Activated gamma-delta T cell treated with Interleukin-2 at 50 U/mL for 16 hours (primary cell): ENCODE measurements at places on chromosomes 13 and 19.
A peak's percentile ranks its signal among the peaks of the same experiment; 100 is the strongest.

- no peak for DNase-seq
These were observed 2166.4 kb downstream of the PCDH9 start for GRCh38 chr13:65063753-65064152.

GRCh38 chr19:28710278-28710677 lies 502.7 kb downstream of the UQCRFS1 start:
- no peak for DNase-seq

DNA sequence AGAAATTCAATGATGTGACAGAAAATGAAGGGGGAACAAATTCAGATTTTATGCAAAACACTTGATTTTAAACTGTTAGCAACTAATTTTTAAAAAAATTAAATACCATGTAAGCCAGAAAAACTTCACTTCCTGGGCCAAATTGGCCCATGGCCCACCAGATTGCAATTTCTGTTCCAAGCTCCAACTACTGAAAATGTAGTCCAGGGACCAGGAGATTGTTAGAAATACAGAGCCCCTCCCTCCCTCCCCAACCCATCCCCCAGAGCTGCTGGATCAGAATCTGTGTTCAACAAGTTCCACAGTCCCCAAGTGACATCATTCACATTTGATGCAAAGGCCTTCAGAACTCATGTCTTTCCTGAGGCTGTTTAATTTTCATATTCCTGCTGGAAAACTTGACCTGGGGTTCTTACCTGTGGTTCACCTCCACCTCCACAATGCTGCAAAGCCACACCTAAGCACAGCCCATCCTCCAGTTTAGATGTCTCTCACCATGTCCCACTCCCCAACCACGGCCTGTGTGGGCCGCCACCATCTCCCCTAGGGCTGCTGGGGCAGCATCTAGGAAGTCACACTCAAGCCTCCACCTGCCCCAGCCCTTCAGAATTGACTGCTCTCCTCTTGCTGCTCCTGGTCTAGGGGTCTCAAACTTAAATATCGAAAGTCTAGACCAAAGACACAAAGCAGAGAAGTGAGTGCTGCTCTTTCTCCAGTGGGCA lies 482.0 kb downstream of the UQCRFS1 start:
- DNase-seq = no peak

DNA sequence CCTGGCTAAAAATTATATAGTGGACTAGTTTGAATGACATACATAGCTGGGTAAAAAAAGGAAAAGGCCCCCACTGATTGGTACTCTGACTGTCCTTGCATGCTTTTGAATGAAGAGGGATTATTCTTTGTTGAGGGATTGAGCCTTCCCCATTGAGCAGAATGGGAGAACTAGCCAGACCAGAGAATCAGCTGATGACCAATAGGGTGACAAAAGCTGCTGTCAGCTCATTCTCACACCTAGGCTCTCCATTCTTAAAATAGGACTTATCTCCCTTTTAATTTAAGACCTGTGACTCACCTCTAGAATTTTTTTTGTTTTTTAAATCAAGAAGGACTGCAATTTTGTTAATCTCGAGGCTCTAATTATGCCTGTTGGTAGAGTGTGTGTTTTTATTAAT lies 79.3 kb downstream of the CRYL1 start:
- DNase-seq = no peak

GRCh38 chr19:3601021-3601420 lies 5.7 kb downstream of the TBXA2R start:
- no peak for DNase-seq

DNA sequence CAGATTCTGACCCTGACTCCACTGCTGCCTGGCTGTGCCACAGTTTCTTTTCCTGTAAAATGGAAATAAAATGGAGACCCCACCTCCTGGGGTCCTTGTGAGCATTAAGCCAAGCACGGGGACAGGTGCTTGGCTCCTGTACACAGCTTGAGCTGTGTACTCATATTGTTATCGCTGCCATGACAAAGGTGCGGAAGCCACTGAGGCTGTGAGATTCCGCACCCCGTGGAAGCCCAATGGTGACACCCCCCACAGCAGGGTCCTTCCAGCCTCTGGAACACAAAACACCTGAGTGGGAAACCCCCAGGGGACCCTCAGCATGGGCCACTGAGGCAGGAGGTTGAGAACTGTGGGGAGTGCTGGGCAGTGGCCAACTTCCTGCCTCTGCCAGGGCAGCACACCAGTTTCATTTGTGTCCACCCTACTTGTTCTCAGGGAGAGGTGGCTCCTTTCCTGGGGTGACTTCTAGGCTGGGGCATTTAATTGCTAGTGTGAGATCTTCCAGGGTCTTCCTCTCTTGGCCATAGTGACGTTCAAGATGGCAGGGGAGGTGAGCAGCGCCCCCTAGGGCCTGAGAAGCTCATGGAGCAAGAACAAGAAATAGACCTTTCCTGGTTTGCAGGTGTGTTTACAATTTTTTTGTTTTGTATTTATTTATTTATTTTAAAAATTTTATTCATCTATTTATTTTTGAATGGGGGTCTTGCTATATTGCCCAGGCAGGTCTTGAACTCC lies 5.4 kb upstream of the JSRP1 start:
- peak; percentile 57 for DNase-seq
